Fibroblast of upper back skin (primary cell): ENCODE measurements at places on chromosomes 2 and 18.

DNA sequence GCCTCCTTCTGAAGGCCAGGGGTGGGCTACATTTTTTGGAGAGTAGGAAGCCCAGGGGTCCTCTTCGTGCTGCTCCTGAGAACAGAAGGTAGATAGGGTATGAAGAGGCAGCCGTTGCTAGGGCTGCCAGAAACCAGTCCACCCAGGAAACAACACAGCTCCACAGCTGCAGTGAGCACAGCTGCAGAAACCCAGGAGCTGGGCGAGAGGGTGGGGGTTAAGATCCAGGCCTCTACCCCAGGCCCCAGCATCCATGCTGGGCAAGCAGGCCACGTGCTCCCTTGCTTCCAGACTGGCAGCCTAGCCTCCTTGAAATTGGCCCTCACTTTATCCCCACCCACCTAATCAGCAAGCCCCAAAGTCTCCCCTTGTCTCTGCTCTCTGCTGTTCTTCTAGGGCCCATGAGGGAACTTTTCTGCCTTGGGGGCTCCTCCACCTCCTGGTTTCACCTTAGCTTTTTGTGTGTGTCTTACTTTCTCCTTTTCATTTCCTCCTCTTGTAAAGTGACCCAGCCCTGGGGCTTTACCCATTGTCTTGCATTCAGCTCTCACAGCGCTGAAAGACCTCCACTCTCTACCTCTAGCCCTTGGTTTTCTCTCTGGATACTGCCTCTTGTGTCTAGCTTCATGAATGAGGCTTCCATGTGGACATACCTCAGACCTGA, 30.7 kb downstream of the STON1 start:
- no peak for DNase-seq

GRCh38 chr2:174931724-174932123, 73.5 kb downstream of the CHN1 start:
- peak; percentile 89 for DNase-seq

GRCh38 chr2:235576337-235576910, 82.6 kb downstream of the AGAP1 start:
- no peak for DNase-seq

GRCh38 chr2:142008135-142008744, 122.6 kb downstream of the LRP1B start:
- peak; percentile 51 for DNase-seq

GRCh38 chr2:45789961-45790723, 138.7 kb downstream of the PRKCE start:
- no peak for DNase-seq

- DNase-seq: no peak
These were observed 182.5 kb downstream of the TMEM163 start for GRCh38 chr2:134536296-134536695.

DNA sequence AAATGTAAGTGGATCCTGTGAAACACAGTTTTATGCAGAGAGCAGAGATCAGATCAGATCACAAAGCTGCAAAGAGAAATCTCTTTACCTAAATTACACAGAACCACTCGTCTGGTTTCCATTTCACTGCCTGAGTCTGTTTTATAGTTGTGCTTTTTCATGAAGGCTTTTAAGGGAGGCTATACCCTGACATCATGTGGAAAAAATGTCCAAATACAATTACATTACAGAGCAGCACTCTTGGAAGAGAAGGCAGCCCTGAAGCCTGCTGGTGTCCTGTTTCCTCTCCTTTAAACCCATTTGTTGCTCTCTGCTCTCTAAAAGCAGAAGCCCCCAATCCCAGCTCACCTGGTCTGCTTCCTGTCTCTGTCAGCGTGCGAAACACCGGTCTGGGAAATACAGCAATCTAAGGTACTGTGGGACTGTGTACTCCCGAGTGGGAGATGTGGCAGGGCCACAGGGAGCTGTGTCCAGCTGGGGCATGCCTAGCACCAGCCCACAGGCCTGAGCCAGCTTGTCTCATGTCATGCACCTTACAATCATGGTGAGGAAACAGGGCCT, 24.8 kb upstream of the ZFP36L2 start:
- peak; percentile 84 for DNase-seq
